Erythroblast (primary cell): ENCODE measurements at places on chromosomes 13 and 19.

DNA sequence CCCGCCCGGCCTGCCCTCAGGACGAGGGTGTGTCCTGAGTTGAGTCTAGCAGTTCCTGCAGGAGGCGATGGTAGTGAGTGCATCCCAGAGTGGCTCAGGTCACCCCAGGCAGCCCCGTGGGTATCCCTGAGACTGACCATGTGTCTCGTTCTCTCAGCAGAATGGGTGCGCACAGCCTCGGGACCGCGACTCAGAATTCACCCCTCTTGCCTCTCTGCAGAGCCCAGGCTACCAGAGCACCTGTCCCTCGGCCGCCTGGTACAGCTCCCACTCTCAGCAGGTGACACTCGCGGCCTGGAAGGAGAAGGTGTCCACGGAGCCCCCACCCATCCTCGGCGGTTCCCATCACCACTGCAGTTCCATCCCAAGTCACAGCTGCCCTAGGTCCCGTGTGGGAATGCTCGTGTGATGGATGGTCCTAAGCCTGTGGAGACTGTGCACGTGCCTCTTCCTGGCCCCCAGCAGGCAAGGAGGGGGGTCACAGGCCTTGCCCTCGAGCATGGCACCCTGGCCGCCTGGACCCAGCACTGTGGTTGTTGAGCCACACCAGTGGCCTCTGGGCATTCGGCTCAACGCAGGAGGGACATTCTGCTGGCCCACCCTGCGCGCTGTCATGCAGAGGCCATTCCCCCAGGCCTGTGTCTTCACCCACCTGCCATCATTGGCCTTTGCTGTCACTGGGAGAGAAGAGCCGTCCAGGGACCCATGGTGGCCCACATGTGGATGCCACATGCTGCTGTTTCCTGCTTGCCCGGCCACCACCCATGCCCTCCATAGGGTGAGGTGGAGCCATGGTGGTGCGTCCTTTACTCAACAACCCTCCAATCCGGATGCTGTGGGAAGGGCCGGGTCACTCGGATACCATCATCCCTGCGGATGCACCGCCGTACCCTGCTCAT is 87.1 kb upstream of the MCF2L start:
- DNase-seq: no peak

DNA sequence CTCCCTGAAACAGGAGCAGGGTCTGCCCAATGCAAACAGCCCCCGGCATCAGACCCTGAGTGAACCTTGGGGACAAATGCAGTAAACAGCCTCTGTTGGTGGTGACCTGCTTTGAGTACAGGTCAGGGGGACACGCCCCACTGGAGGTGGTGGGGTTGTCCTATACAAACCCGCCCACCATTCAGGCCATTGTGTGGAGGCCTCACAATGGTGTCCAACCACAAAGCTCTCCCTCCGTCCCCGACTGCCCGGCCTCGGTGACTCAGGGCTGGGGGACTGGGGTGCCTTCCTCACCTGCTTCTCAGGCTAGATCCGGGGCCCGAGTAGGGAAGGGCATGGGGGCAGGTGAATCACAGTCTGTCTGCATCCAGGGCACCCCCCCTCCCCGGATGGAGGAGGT is 1.5 kb downstream of the MUC16 start:
- DNase-seq: no peak

- DNase-seq: no peak
These were observed 13.0 kb upstream of the SPC24 start for GRCh38 chr19:11168568-11168967.

- no peak for DNase-seq
These were observed 1910.2 kb upstream of the PRR20A start for GRCh38 chr13:55230570-55230908.

GRCh38 chr13:44385847-44386246 is 12.2 kb downstream of the SERP2 start:
- peak; percentile 48 for DNase-seq

- peak; percentile 92 for DNase-seq
These were observed 7.7 kb downstream of the TECR start for GRCh38 chr19:14536926-14537692.

GRCh38 chr19:2888731-2889224 is 11.9 kb upstream of the ZNF57 start:
- DNase-seq: no peak

DNA sequence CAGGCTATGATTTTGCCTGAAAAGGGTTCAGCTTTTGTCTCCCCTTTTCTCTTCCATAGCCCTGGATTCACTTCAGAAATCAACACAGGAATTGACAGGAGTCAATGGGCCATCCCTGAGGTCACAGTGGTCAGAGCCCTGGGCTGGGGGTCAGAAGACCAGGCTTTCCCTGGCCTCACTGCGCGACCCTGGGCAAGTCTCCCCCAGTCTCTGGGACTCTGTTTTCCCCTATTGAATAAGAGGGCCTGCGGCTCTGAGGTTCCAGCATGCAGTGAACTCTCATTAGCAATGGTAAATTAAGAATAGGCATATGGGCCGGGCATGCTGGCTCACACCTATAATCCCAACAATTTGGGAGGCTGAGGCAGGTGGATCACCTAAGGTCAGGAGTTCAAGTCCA is 30.7 kb upstream of the VSTM2B start:
- no peak for DNase-seq

- no peak for DNase-seq
These were observed 77.3 kb downstream of the FGF9 start for GRCh38 chr13:21748166-21748565.

- DNase-seq: no peak
These were observed 102.5 kb downstream of the GADD45B start for GRCh38 chr19:2578391-2578890.

GRCh38 chr19:2592824-2593223 is 109.7 kb downstream of the GNG7 start:
- DNase-seq: no peak

DNA sequence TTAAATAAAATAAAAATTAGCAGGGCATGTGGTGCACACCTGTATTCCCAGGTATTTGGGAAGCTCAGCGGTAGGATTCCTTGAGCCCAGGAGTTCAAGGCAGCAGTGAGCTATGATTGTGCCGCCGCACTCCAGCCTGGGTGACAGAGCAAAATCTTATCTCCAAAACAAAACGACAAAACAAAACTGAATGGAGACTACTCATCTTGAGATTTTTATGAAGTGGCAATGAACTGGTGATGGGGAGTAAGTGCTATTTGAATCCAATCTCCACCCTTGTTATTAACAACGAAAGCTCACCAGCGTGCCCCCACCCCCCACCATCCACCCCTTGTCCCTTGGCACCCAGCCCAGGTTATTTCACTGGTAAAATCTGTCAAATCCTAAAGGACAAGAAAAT is 45.2 kb upstream of the URI1 start:
- peak; percentile 9 for DNase-seq

GRCh38 chr19:15249972-15250639 is 17.9 kb upstream of the EPHX3 start:
- no peak for DNase-seq

DNA sequence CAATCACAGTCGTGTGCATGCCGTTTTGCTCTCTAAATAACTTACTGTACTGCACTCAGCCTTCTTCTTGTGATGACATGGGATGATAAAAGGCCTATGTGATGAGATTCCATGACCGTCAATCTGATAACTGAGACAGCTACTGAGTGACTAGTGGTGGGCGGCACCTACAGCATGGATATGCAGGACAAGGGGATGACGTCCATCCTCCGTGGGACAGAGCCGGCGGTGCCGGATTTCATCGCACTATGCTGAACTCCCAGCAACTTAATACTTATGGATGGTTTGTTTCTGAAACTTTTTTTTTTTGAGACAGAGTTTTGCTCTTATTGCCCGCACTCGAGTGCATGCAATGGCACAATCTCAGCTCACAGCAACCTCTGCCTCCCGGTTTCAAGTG is 146.8 kb upstream of the TSHZ3 start:
- no peak for DNase-seq

GRCh38 chr13:32170841-32171240 is 139.3 kb downstream of the FRY start:
- no peak for DNase-seq

- no peak for DNase-seq
These were observed 314.7 kb downstream of the ITGBL1 start for GRCh38 chr13:101767131-101767530.

DNA sequence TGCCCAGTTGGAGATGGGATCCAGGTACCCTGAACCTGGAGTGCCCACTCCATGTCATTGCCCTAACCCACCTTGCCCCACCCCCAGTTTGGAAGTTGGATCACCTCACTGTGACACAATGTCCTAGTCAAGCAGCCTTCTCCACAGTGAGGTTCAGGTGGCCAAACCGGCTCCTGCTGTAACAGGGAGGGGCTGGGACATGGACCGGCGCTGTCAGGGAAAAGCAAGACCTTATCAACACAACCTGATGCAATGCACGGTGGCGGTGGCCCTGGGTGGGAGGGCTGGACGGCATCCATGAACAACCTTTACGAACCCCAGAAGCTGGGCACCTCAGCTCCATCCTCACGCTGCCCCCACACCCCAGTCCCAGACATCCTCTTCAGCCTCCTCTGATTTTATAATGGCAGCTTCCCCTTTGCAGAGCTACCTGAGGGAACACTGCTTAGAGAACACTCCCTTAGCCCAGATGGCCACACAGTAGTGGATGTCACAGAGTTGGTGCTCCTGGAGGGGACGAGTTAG is 1.6 kb upstream of the KRTDAP start:
- DNase-seq: no peak

- DNase-seq: peak; percentile 93
These were observed 1.9 kb downstream of the GNG8 start for GRCh38 chr19:46634045-46634655.

DNA sequence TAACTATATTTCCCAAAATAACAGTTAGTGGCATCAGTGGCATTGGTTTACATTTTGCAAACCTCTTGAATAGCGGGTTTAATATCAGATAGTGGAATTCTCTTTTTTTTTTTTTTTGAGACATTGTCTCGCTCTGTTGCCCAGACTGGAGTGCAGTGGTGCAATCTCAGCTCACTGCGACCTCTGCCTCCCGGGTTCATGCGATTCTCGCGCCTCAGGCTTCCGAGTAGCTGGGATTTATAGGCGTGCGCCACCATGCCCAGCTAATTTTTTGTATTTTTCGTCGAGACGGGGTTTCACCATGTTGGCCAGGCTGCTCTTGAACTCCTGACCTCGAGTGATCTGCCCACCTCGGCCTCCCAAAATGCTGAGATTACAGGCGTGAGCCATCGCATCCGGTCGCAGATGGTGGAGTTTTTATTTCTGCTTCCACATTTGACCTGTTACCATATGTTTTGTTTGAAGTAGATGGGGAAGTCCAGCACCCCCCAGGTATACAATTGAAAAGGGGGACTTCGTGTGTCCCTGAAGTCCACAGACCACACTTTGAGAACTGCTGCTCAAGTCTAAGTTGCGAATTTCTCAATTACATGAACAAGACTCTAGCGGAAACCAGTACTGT is 40.5 kb upstream of the XPO4 start:
- DNase-seq: no peak

DNA sequence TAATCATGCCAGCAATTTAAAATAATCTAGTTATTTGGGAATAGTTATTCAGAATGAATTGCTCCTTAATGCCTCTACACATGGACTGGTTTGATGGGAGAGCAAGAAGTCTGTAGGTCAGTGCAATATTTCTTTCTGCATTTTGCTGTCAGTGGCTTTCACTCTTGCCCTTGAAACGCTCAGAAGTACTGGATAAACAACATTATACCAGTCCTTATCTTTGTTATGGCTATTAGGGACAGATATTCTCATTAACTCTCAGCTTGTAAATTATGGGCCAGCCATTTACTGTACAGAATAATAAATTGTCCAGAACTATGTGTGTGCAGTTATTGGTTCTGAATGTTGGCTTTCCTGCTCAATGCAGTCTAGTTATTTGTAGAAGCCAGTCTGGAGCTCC is 224.4 kb downstream of the OXGR1 start:
- DNase-seq: no peak

DNA sequence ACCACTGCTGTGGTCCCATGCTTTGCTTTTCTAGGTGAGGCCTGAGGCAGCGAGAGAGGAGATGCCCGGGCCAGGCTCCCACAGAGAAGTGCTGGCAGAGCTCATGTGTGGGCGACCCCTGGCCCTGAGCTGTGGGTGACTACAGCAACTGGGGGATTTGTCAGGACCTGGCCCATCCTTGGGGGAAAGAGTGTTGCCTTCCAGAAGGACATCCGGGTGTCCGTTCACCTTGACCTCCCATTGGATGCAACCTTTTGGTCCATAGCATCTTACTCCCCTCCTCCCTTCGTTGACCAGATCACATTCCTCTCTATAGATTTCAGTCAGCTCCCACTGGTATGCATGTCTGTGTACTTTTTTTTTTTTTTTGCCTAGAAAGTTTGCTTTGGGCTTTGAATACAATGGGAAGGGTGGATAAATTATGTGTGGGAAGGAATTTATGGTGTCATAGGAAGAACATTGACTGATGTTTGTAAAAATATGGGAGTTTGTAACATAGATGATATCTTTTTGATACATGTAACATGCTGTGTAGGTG is 84.2 kb upstream of the RNF113B start:
- no peak for DNase-seq

DNA sequence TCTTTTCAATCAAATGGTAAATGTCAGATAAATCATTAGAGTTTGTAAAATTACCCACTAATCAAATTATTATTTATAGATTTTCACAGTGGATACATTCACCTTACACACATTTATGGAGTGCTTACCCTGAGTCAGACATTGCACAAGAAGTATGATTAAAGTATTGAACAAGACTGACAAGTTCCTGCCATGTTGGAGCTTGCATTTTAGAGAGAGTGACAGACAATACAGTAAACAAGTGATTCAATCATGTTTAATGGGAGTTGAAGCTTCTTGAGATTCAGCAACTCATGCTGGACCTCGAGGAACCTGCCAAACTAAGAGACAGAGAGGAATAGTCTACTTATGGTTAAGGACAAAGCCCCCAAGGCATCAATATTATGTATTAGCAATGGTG is 487.8 kb downstream of the PCDH17 start:
- DNase-seq: no peak

DNA sequence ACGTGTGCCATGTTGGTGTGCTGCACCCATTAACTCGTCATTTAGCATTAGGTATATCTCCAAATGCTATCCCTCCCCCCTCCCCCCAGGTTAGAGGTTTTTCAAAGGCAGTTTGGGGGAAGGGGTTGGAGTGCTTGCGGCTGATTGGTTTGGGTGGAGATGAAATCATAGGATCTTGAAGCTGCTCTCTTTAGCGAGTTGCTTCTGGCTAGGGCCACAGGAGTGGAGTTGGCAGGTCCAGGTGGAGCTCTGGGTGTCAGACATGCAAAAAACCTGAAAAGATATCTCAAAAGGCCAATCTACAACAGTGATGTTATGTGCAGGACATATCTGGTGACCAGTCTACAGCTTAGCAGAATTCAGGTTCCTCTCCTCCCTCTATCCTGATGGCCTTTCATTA is 32.6 kb upstream of the CXCL17 start:
- no peak for DNase-seq

DNA sequence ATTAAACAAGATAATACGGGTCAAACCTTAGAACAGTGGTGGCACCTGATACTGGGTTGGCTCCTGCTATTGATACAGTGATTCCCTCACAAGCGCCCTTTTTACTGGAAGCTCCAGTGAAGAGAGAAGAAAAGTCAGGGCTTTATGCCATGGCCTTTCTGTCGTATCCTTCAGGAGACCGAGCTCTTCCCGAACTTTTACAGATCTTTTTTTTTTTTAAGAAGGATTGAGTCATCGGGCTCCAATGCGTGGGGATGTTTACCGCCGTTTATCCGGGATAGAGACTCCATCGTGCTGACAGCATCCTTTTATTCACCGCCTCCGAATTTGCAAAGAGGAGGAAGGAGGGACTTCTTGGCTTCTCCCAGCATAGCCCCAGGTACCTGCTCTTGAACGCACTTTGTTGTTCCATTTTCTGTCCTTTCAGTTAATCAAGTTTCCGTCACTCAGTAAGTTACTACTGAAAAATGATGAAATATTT is 574 bp downstream of the ZNF227 start:
- peak; percentile 63 for DNase-seq
